CD8-positive, alpha-beta memory T cell (primary cell): ENCODE measurements at places on chromosomes 12 and 14.

DNA sequence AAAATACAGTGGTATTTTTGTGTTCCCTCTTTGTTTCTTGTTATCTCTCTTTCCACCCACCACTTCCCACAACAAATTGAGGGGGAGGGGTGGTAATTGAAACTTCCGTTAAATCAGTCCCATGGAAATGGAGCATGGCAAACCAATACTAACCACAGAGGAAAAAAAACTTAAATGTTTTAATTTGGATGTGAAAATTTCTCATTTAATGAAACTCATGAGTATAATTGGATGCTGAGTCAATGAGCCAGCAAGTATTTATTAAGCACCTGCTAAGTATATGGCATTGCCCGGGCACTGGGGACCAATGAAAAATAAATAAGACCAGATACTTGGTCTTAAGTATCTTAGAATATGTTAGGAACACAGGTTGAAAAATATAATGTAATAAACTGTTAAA, 147.5 kb downstream of the KCNH5 start:
- no peaks in the 10 kb centered on the region for H3K27me3 ChIP-seq
- H3K4me3 ChIP-seq: no peak overlapping the region
- H3K36me3 ChIP-seq: no peaks in the 10 kb centered on the region
- no peak for DNase-seq
- no peak overlapping the region for H3K27ac ChIP-seq
- H3K4me1 ChIP-seq: no peaks in the 10 kb centered on the region

GRCh38 chr14:100446572-100446971, 123.4 kb downstream of the SLC25A47 start:
- H3K4me3 ChIP-seq: no peak overlapping the region
- H3K36me3 ChIP-seq: no peaks in the 10 kb centered on the region
- H3K4me1 ChIP-seq: no peaks in the 10 kb centered on the region
- H3K27me3 ChIP-seq: no peaks in the 10 kb centered on the region
- DNase-seq: no peak
- no peak overlapping the region for H3K27ac ChIP-seq

DNA sequence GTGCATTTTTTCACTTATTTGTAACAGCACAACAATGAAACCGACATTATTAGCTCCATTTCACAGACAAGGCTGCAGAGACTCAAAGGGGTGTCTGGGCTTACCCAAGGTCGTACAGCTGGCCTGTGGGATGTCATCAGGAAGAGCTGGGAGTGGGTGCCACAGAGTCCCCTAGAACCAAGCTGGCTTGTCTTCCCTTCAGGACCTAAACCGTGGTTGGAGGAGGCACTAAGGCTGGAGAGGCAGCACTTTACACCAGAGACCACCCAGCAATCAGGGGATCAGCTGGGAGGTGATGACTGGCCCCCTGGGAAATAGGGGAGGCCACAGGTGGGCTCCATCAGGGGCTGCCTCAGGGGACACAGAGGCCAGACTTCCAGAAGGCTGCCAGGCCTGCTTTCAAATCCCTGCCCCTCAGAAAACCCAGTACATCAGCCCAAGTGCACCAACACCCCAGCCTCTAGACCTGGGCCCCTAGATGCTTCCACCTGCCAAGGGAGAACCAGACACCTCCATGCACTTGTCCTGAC, 28.3 kb downstream of the DIO3 start:
- H3K4me3 ChIP-seq: no peak overlapping the region
- H3K27me3 ChIP-seq: no peaks in the 10 kb centered on the region
- no peak for DNase-seq
- no peaks in the 10 kb centered on the region for H3K36me3 ChIP-seq

DNA sequence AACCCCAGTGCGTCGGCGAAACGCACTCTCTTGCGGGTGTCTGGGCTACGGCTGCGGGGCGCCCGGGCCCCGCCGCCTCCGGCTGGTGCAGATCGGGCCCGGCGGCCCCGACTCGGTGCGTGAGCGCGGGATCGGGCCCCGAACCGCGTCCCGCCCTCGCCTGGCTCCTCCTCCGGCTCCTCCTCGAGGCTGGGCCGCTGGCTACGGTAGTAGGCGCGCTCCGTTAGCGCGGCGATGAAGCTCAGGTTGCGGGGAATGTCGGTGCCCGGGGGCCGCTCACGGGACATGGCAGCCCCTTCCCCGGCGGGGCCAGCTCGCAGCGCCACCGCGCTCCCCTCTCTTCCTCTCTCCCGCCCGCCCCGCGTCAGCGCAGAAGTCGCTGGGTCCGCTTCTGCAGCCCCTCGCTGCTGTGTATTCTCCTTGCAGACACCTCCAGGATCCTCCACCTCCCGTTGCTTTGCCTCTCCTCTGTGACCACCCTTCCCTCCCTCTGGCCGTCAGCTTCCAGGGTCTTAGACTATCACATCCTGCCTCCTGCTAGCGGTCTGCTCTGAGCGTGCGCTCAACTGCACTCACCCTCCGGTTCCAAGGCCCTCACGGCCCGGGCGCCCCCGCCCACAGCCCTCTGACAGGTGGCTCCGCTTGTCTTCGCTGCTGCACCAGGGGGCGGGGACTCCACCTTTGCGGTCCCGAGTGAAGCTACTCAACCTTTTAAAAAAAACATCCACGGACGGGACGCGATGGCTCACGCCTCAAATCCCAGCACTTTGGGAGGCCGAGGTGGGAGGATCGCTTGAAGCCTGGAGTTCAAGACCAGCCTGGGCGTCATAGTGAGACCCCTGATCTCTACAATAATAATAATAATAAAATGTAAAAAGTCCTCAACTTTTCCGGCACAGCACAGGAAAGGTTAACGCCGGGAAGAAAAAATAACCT, at the start of gene PPP1R3E:
TSS of gene PPP1R3E (minus strand) at position 570 of the 936 bp plus-strand sequence. CDS start at position 287, 283 bp downstream.
- peaks cover 5% of the 10 kb centered on the region for H3K36me3 ChIP-seq
- H3K27me3 ChIP-seq: peaks cover 10% of the 10 kb centered on the region
- peak; percentile 91 for DNase-seq
- peaks cover 21% of the 10 kb centered on the region for H3K4me1 ChIP-seq
- H3K4me3 ChIP-seq: peak within 1 kb of the TSS; percentile 96

DNA sequence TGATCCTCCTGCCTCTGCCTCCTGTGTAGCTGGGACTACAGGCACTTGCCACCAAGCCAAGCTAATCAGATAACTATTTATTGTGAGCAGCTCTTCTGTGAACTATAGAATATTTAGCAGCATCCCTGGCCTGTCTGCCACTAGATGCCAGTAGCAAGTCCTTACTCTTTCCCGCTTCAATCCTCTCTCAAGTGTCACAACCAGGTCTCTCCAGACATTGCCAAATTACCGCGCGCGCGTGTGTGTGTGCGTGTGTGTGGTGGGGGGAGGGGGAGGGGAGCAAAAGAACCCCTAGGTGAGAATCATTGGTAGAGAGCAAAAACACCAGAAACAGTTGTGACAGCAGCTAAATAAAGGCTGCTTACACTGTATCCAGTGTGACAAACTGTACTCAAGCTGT, 49.9 kb downstream of the PPP2R5E start:
- no peak overlapping the region for H3K4me3 ChIP-seq
- H3K4me1 ChIP-seq: no peaks in the 10 kb centered on the region
- DNase-seq: no peak
- H3K27me3 ChIP-seq: no peaks in the 10 kb centered on the region

GRCh38 chr12:92438641-92439419, 264.0 kb upstream of the PLEKHG7 start:
- no peaks in the 10 kb centered on the region for H3K27me3 ChIP-seq
- no peak overlapping the region for H3K27ac ChIP-seq
- H3K4me3 ChIP-seq: no peak overlapping the region
- no peaks in the 10 kb centered on the region for H3K4me1 ChIP-seq

DNA sequence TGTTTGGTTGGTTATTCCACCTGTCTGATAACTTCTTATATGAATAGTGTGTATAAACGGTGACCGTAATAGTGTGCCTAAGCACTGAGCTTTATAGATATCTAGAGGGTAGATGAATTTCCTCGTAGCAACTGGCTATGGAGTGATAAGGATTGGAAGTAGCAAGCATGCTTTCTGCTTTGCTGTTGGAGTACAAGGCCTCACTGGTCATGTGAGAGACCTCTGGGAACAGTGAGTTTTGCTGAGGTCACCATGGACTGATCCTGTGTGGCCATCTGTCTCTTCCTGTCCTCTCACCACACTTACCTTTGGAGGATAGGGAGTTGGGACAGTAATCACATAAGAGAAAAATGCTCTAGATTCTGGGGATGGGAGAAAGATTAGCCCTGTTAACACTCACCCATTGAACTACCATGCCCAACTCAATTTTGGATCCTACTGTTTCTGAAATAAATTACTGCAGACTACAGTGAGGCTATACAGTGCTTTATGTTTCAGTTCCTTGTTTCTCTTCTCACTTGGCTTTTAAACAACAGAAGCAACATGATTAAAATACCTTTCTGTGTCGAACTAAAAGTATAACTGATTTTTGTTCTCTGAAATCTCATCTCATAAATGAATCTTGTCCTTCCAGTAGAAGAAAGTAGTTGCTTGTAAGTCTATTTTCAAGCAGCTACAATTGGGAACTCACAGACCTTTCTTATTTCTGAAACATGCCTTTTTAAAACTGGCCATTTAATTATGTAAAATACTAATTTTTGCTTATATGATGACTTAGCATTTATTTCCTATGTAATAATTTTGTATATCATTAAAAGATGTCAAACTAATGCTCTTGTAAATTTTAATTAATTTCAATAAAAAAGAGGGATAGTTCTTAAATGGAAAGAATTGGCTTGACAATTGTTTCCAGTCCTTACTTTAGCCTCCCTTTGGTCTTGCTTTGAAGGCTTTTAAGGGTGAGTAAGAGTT, 8.3 kb downstream of the TMX1 start:
- H3K4me3 ChIP-seq: no peak overlapping the region
- H3K36me3 ChIP-seq: peaks cover 26% of the 10 kb centered on the region
- H3K27ac ChIP-seq: no peak overlapping the region
- H3K4me1 ChIP-seq: no peaks in the 10 kb centered on the region
- DNase-seq: no peak
- no peaks in the 10 kb centered on the region for H3K27me3 ChIP-seq

GRCh38 chr14:32303865-32304264, 25.2 kb upstream of the AKAP6 start:
- H3K27ac ChIP-seq: no peak overlapping the region
- DNase-seq: no peak
- no peak overlapping the region for H3K4me3 ChIP-seq
- no peaks in the 10 kb centered on the region for H3K4me1 ChIP-seq
- H3K36me3 ChIP-seq: no peaks in the 10 kb centered on the region

GRCh38 chr14:37874429-37875109, 279.1 kb downstream of the TTC6 start:
- peak; percentile 61 for DNase-seq
- no peaks in the 10 kb centered on the region for H3K4me1 ChIP-seq
- H3K4me3 ChIP-seq: no peak overlapping the region
- no peaks in the 10 kb centered on the region for H3K27me3 ChIP-seq
- H3K36me3 ChIP-seq: no peaks in the 10 kb centered on the region

GRCh38 chr14:51950007-51950406, 39.3 kb upstream of the RTRAF start:
- H3K4me3 ChIP-seq: no peak overlapping the region
- no peaks in the 10 kb centered on the region for H3K27me3 ChIP-seq
- H3K36me3 ChIP-seq: peaks cover 42% of the 10 kb centered on the region
- no peaks in the 10 kb centered on the region for H3K4me1 ChIP-seq

DNA sequence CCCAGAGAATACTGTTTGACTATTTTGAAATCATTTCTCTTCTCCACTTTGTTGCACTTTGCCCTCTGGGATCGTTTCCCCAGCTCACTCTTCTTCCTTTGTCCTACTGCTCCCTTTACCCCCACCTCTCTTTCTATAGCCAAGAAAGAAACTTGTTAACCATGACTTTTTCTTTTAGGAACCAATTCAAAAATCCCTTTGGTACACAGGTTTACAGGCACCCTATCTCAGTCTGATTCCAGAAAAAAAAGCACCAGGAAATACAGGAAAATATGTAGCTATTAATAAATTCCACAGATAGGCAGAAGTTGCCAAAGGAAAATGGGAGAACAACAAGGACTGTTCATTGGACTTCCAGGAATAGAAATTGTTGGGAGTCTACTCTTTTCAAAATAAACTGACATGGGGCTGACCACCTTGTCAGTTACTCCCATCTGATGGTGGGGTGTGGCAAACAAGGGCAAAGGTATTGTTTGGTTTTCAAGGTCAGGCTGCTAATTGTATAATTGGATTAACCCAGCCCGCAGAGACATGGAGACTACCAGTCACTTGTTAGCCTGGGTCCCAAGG, 82.4 kb downstream of the CRADD start:
- H3K27ac ChIP-seq: peak overlapping the region; percentile 41
- DNase-seq: no peak
- H3K4me3 ChIP-seq: no peak overlapping the region
- H3K36me3 ChIP-seq: no peaks in the 10 kb centered on the region
- no peaks in the 10 kb centered on the region for H3K27me3 ChIP-seq
- peaks cover 8% of the 10 kb centered on the region for H3K4me1 ChIP-seq

- no peak overlapping the region for H3K27ac ChIP-seq
- no peak for DNase-seq
- H3K4me1 ChIP-seq: no peaks in the 10 kb centered on the region
- H3K36me3 ChIP-seq: no peaks in the 10 kb centered on the region
- H3K4me3 ChIP-seq: no peak overlapping the region
These were observed 166.0 kb downstream of the IPO8 start for GRCh38 chr12:30529489-30530269.

DNA sequence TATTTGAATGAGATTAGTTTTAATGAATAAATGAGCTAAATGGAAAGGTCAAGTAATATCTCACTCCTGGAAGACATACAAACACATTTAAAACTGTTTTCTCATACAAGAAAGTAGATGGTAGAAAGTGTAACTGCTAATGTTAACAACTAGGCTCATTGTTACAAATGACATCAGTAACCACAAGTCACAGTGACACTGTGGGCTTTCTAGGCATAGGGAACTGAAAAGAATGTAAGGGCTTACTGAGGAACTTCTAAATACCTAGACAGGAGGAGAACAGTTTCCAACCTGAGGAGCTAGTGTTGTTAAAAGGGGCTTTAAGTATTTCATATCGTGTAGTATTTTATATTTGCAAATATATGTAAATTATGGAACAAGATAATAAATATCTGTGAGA, 17.5 kb upstream of the ERGIC2 start:
- H3K4me3 ChIP-seq: no peak overlapping the region
- H3K27ac ChIP-seq: no peak overlapping the region
- DNase-seq: no peak
- no peaks in the 10 kb centered on the region for H3K36me3 ChIP-seq
- H3K27me3 ChIP-seq: no peaks in the 10 kb centered on the region

GRCh38 chr12:45285717-45286116, 69.8 kb downstream of the ANO6 start:
- no peaks in the 10 kb centered on the region for H3K4me1 ChIP-seq
- no peak for DNase-seq
- no peaks in the 10 kb centered on the region for H3K27me3 ChIP-seq
- H3K4me3 ChIP-seq: no peak overlapping the region

DNA sequence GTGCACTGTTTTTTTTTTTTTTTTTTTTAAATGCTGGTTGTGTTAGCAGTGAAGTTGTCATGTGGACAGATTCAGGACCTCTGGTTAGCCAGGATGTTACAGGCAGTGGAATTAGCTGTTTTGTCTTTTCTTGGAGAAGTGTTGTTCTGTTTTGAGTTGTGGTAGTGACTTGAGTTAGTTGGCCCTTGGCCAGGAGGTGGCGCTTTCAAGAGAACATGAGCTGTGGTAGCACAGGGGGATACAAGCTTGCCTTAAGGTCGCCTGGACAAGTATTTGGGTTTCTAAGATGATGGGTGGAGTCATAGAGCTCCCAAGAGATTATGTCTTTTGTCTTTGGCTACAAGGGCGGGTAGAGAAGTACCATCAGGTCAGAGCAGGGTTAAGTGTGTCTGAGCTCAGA, 33.3 kb upstream of the CCDC198 start:
- no peaks in the 10 kb centered on the region for H3K36me3 ChIP-seq
- H3K4me3 ChIP-seq: no peak overlapping the region
- H3K27ac ChIP-seq: no peak overlapping the region

GRCh38 chr12:42729535-42729900, 140.0 kb upstream of the PRICKLE1 start:
- DNase-seq: no peak
- no peaks in the 10 kb centered on the region for H3K4me1 ChIP-seq
- H3K4me3 ChIP-seq: no peak overlapping the region
- H3K36me3 ChIP-seq: no peaks in the 10 kb centered on the region
